ENCODE measurements at places on chromosomes 7 and 10. TPM values are rescaled to one million over a fixed set of nuclear protein-coding genes. Genes with fewer than 3 reads are reported as not detected.
A peak's percentile ranks its signal among the peaks of the same experiment; 100 is the strongest.

The STEAP4 gene
- not detected for total RNA-seq

The MKLN1 gene
- 70.8 TPM for total RNA-seq

The CNPY1 gene
- not detected for total RNA-seq

GRCh38 chr10:93436591-93437085 lies 45.5 kb downstream of the MYOF start:
- DNase-seq, result no peak

GRCh38 chr7:151008511-151009323 lies 15.6 kb downstream of the ATG9B start:
- peak; percentile 96 for DNase-seq

The SSC4D gene
- total RNA-seq, result not detected

DNA sequence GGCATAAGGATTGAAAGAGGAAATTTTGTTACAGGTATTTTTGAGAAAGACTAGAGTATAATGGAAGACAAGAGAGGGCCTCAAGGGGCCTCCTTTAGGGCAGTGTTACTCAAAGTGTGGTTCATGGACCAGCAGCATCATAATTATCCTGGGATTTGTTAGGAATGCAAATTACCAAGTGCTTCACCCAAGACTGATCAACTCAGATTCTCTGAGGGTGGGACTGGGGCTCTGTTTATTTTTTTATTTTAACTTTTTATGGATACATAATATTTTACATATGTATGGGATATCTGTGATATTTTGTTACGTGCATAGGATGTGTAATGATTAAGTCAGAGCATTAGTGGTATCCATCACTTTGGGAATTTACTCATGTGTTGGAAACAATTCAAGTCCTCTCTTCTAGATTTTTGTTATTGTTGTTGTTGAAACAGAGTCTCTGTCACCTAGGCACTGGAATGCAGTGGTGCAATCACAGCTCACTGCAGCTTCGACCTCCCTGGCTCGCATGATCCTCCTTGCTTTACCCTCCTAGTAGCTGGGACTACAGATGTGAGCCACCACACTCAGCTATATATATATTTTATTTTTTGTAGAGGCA lies 2.2 kb upstream of the KCTD7 start:
- no peak for DNase-seq

The ZNF862 gene
- total RNA-seq, result 9.2 TPM

The RFC2 gene
- 18.9 TPM for total RNA-seq

- no peak for DNase-seq
Observed at GRCh38 chr10:16182144-16182543, 254.7 kb upstream of the PTER start.

The GNAI1 gene
- not detected for total RNA-seq

The GCK gene
- total RNA-seq, result not detected

- no peak for DNase-seq
Observed at GRCh38 chr10:28984431-28984830, 304.4 kb upstream of the LYZL1 start.

The CHN2 gene
- 9.1 TPM for total RNA-seq

GRCh38 chr7:2109936-2110609 lies 122.7 kb downstream of the MAD1L1 start:
- peak; percentile 92 for DNase-seq

DNA sequence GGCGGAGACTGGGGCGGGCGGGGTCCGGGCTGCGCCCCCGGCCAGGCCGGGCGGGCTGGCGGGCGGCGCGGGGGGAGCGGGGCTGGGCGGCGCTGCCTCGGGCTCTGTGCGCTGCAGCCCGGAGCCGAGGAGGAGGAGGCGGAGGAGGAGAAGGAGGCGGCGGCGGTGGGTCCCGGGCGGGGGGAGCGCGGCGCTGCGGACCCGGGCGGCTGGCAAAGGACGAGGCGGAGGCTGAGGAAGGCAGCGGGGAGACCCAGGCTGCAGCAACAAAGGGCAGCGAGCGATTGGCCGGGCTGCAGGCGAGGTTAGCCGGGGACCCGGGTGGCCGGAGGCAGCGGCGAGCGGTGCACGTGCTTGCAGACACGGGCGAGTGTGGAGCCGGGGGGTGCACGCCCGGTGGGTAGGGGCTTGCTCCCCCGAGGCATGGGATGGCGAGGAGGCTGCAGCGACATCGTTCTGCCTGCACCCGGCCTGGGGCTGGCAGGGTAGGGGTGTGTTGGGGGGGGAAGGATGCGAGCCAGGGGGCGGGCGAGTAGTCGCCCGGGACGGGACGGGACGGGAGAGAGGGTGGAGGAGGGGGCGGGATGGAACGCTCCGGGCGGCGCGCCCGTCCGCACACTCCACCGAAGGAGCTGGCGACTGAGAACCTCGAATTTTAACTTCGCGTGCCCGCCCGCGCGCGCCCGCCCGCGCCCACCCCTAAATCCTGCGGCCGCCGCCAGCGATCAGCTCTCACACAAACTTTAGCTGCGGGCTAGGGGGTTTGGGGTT lies 844 bp upstream of the KAT6B start:
- peak; percentile 87 for DNase-seq

GRCh38 chr7:152000191-152000590 lies 25.3 kb upstream of the GALNT11 start:
- DNase-seq, result no peak

- no peak for DNase-seq
Observed at GRCh38 chr10:24731942-24732341, 8.3 kb upstream of the ARHGAP21 start.

- DNase-seq, result peak; percentile 81
Observed at GRCh38 chr7:113113912-113114311, 4.4 kb downstream of the SMIM30 start.

The PUS7 gene
- 22.0 TPM for total RNA-seq

The ITGA8 gene
- total RNA-seq, result not detected

The ZKSCAN1 gene
- 22.1 TPM for total RNA-seq

GRCh38 chr7:115145512-115145911 lies 223.6 kb downstream of the MDFIC start:
- DNase-seq, result no peak

The DNAJC2 gene
- 24.7 TPM for total RNA-seq

Measured in Karpas-422 (cell line).